Left lung (tissue), 14 donors: ENCODE measurements at places on chromosomes 6 and 20.

GRCh38 chr6:24883618-24884017 is 52.1 kb downstream of the RIPOR2 start:
- DNase-seq: no peak

GRCh38 chr6:119476554-119476953 is 127.0 kb upstream of the MAN1A1 start:
- no peak for DNase-seq

DNA sequence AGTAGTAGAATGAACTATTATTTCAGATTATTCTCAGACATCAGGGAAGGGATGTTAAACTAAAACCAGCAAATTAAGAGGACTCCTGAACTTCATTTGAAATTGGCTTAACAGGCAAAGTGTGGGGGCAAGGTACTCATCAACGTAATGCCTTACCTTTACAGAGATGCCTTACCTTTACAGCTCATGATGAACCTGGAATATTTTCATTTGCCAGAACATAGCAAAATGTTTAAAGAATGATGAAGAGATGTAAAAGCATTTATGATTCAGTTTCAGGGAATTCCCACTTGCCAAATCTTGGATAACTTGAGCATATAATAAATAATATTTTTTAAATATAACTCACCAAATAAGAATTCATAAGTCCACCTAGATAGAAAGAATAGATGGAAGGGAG is 207.5 kb downstream of the TINAG start:
- DNase-seq: no peak

- peak; percentile 79 for DNase-seq
Observed at GRCh38 chr6:70956451-70957283, at the start of gene B3GAT2. Gene B3GAT2 (minus strand): TSS chr6:70957060. CDS start chr6:70956429, 631 bp downstream.

DNA sequence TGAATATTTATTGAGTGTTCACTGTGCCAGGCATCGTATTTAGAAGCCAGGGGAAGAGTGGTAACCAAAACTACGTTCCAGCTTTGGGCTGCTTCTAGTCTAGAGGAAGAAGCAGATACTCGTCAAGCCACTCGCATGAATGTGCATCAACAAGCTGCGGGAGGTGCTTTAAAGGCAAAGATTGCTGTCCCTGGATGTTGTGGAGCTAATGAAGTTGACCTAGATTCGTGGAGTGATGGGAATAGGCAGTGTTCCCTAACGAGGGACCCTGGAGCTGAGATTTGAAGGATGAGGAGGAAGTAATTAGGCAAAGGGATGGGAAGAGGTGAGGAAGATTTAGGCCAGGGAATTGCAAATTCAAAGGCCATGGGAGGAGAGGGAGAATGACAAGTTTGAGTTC is 118.9 kb downstream of the TMEM170B start:
- no peak for DNase-seq
